GM12891 (cell line): ENCODE measurements at places on chromosomes 4 and X.

DNA sequence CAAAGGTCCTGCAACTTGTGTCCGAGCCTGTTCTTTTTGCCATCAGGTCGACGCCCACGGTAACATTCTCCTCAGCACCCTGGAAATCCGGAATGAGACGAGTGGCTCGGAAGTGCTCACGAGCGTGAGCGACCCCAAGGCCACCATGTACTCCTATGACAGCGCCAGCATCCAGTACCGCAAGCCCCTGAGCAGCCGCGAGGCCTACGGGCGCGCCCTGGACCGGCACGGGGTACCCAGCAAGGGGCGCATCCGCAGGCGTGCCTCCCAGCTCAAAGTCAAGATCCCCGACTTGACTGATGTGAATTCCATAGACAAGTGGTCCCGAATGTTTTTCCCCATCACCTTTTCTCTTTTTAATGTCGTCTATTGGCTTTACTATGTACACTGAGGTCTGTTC, 37.9 kb downstream of the COMMD8 start:
- DNase-seq, result no peak

GRCh38 chrX:119899125-119899524, 3.4 kb downstream of the AKAP14 start:
- no peak for DNase-seq

- no peak for DNase-seq
Observed at GRCh38 chr4:70236125-70236524, 6.3 kb upstream of the CSN3 start.

DNA sequence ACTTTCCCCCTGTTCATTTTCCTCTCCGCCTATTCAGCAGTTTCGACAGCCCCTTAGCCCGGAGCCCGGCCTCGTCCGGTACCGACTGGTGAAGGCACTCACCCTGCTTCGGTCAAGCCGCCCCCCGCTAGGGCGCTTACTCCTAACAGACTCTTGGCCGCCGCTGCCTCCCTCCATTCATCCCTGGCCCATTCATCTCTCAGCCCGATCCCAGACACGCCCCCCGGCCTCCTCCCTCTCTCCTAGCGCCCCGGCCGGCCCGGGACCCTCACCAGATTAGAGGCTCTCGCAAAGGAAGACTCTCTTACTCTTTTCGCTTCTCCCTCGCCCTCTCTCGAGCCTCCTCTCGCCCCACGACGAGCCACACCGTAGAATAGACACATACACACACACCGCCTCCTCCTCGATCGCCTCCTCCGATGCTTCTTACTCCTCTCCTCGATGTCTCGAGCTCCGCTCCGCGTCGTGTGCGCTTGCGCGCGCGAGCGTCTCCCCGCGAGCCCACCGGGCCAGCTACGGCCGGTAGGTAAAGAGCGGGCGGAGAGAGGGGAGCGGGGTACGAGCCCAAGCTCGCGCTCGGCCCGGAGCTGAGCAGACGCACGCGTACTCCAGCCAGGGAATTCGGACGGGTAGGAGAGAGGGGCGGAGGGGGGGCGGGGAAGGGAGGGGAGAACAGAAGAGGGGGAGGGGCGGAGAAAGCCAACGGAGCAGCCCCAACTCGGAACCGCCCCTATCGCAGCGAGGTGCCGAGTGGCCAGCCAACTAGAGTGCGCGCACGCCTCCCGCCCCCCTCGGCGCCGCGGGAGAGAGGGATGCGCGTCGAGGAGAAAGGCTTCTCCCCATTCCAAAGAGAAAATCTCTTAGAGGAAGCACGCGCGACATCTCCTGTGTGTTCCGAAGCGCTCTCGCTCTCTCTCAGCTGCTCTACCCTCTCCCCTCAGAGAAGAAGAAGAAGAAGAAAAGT, at the start of gene WNK3:
Gene WNK3, minus strand, starts transcription at position 633 of the 964 bp plus-strand sequence.
- peak; percentile 13 for DNase-seq

- no peak for DNase-seq
Observed at GRCh38 chr4:68074397-68074796, 55.3 kb downstream of the TMPRSS11F start.

GRCh38 chr4:8772499-8773123, 99.0 kb downstream of the HMX1 start:
- no peak for DNase-seq

- no peak for DNase-seq
Observed at GRCh38 chr4:184382189-184382846, 92.0 kb downstream of the IRF2 start.

- no peak for DNase-seq
Observed at GRCh38 chrX:33285550-33285949, 74.2 kb upstream of the DMD start.

GRCh38 chrX:40433160-40433559, 147.6 kb upstream of the ATP6AP2 start:
- no peak for DNase-seq

DNA sequence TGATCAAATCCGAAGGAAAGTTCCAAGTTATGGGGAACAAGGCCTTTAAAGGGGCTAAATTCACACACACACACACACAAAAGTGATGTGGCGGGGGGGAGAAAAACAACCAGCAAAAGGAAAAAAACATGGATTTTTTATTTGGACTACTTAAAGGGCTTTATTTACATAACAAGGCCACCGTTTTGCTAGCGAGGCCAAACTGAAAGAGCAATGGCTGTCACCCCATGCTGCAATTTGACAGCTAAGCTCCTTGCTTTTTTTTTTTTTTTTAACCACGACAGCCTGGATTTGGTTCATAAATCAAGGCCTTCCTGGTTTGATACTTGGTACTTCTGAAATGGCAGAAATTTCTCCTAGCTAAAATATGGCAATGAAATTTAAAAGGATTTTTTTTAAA, 99.6 kb upstream of the PTCHD1 start:
- no peak for DNase-seq

DNA sequence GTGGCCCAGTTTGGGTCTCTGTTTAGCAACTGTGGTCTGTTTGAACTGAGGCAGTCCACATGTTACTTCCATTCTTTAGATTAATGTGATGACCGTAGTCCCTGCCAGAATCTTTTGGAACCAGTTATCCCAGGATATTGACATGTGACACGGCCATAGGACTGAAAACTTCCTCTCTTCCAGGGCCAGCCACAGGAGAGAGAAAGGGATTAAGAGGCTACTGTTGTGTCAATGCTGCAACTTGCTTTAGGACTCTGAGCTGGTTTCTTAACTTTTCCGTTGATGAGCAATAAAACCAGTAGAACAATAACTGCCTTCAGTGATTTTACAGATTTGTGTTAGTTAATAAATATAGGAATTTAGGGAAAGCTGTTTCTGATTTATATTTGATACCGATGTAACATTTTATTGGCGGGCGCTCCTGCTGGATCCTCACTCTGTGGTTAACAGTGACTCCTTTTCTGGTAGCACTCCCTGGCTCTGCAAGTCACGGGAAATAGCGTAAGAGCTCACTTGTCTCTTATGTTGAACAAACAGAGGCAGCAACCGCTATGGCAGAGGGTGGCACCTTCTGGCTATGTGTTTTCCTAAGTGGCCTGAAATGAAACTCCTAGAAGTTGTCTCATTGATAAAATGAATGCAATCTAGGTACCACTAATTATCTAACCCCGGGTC, 2.5 kb downstream of the TENM3 start:
- DNase-seq, result no peak

- no peak for DNase-seq
Observed at GRCh38 chrX:119684916-119685224, 8.1 kb downstream of the SEPTIN6 start.

- DNase-seq, result no peak
Observed at GRCh38 chrX:54776987-54777672, 20.9 kb downstream of the ITIH6 start.

GRCh38 chr4:183434264-183434663, 10.2 kb upstream of the CDKN2AIP start:
- DNase-seq, result no peak

DNA sequence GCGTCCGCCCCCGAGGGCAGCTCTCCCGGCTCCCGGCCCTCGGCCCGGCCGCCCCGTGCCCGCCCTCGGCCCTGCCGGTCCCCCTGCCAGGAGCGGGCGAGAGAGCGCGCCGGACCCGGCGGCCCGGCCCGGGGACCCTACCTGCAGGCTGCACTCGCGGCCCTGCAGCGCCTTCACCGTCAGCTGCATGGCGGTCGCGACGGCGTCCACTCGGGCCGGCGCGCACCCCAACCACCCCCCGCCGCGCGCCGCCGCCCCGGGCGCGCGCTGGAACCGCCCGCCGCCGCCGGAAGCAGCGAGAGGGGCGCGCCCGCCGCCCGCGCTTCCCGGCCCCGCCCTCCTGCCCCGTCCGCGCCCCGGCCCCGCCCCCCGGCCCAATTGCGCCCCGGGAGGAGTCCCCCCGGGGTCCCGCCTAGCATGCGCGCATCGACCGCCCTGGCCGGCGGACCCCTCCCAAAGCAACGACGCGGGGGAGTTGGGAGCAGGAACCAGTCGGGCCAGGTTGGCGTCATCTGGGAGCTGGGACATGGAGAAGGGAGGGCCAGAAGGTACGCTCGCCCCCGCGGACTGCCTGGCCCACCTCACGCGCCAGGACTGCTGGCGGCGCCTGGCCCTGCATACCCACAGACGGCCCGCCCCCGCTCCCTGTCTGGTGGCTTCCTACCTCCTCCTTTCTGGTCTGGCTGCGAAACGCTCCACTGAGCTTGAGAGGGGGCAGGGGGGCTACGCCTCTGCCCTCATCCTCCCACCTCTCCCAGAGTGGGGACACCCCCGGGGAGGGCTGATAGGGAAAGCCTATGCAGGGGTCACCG, at the start of gene UBL4A:
Gene UBL4A, minus strand, starts transcription at position 220 of the 812 bp plus-strand sequence. Its CDS starts 31 bp downstream, at position 189.
- DNase-seq, result peak; percentile 62

DNA sequence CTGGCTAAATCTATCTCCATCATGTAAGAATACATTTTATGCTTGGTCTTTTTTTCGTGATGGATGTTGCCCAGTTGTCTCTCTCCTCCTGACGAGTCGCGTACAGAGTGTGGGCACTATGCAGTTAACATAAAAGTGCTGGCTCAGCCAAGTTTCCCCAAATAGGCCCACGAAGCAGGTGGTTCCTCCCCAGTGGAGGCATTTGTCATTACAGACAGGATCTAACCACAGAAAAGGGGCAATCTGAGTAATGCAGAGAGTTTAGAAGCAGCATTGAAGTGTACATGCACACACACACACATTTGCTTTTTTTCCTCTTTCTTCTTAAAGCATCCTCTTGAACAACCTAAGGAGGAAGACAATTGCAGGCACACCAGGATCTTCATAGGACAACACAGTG, 188.7 kb upstream of the VCX start:
- no peak for DNase-seq

GRCh38 chr4:26862381-26862915, 1.8 kb downstream of the STIM2 start:
- DNase-seq, result no peak

DNA sequence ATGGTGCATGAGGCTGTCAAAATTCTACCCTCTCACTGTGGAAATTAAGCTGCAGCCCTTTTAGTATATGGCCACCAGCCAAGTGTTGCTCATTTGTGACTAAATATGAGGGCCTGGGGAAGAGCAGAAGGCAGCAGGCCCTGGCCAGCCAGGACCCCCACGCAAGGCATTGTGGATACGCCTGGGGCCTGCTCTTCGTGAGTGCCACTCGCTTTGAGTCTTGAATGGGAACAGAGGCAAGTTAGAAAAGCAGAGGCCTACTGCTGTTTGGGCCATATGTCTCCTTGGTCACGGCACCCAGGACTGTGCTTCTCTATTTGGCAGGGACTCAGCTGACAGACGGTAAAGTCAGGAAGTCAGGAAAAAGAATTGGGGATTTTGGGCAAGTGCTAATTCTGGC, 10.9 kb downstream of the RTL5 start:
- no peak for DNase-seq

DNA sequence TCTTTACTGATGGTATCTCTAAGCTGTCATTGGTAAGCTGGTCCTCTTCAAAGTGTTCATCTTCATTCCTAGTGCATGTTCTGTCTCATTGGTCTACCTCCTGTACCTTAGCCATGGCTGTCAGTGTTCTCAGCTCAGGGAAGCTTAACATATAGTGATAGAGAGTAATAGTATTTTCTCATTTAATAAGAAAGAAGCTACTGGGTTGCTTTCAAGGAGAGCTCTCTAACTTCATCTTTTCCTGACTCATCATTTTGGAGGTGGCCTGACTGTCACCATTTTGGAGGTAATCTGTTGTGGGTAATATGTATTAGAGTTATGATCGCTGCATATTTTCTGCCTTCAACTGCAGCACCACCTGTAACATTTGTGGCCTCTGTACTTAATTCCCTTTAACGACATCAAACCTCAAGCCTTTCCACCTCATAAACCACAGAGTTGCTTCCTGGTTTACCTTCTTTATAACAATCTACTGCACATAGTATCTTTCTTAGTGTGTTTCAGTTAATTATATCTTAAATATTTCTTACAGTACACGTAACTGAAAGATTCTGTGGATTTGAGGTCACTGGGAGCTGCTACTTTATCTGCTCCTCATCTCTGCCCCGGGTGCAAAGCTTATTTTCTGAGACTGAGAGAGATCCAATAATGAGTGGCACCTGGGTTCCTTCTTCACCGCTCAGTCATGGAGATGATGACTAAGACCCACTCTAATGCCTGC, 474.0 kb upstream of the TECRL start:
- DNase-seq, result no peak

DNA sequence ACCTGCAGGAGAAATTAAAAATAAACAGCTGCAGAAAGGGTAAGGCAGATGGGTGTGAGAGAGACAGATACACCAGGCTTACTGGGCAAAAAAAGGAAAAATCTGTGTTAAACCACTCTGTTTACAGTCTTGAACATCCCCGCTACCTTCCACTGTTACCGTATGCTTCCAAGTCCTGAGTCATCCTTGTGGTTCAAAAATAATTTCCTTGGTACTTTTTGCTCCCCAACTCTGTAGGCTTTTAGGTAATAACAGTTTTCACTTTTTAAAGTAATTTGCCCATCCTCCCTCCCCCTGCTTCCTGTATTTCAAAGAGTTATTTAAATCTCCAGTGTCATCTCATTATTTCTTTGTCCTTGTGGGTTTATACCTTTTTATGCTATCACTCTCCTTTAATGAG, 210.1 kb upstream of the FAT4 start:
- no peak for DNase-seq

- peak; percentile 2 for DNase-seq
Observed at GRCh38 chr4:180203349-180203748, 2039.9 kb upstream of the TENM3 start.

- DNase-seq, result no peak
Observed at GRCh38 chr4:14233126-14233525, 605.6 kb upstream of the BOD1L1 start.

- DNase-seq, result no peak
Observed at GRCh38 chrX:131802836-131803626, 220.1 kb upstream of the STK26 start.

- no peak for DNase-seq
Observed at GRCh38 chrX:120453985-120454384, 15.1 kb downstream of the LAMP2 start.

GRCh38 chr4:20351360-20352162, 99.9 kb downstream of the SLIT2 start:
- no peak for DNase-seq

GRCh38 chrX:124232523-124233201, 99.8 kb upstream of the TEX13D start:
- no peak for DNase-seq

GRCh38 chrX:96841325-96841724, 42.4 kb upstream of the RPA4 start:
- no peak for DNase-seq

GRCh38 chrX:27622883-27623282, 32.7 kb downstream of the DCAF8L2 start:
- DNase-seq, result no peak

- no peak for DNase-seq
Observed at GRCh38 chr4:89070041-89070440, 13.1 kb upstream of the FAM13A start.
